ENCODE measurements at places on chromosomes 1 and 21.

DNA sequence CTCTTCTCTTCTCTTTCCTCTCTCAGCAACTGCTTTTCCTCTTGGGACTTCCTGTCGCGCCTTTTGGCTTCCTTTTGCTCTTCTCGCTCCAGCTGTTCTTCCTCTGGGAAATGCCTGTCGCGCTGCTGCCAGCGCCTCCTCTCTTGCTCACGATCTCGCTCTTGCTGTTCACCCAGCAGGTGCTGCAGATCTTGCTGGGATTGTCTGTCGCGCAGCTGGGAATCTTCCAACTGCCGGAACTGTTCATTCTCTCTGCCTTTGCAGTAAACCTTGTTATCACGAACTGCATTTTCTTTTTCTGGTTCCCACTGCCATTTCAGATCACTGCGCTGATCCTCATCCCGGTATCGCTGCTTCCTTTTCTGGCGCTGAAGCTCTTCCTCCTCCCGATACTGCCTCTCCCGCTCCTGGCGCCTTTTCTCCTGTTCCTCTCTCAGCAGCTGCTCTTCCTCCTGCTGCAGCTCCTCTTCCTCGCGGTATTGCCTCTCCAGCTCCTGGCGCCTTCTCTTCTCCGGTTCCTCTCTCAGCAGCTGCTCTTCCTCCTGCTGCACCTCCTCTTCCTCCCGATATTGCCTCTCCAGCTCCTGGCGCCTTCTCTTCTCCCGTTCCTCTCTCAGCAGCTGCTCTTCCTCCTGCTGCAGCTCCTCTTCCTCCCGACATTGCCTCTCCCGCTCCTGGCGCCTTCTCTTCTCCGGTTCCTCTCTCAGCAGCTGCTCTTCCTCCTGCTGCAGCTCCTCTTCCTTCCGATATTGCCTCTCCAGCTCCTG, 5.8 kb downstream of the TCHH start:
- DNase-seq: no peak

DNA sequence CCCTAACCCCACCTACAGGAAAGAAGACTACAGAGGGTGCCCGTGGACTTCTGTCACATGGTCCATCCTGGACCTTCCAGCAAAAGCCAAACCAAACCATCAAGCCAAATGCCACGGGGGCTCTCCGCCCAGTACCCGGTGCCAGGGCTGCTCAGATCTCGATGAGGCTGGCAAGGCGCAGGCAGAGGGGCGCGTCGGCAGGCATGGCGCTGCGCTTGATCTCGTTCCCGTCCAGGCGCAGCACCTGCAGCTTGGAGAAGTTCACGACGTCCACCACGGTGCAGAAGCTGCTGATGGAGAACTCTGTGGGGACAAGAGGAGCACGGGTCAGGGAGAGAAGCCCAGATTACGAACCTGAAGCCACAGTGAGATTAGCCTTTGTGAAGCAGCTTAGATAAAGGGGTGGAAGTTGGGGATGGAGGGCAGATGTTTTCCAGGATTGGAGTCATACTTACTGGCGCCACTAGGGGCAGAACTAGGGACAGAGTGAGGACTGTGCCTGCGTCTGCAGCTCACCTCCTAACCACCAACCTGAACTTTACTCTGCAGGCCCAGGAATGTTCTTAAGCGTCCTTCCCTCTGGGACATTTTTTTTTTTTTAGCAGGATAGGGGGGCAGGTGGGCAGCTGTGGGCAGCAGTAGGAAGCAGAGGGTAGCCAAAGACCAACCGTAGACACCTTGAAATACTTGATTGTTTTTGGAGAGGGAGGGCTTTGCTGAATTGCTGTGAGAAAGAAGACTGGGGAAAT, 8.6 kb downstream of the FMOD start:
- peak; percentile 45 for DNase-seq

DNA sequence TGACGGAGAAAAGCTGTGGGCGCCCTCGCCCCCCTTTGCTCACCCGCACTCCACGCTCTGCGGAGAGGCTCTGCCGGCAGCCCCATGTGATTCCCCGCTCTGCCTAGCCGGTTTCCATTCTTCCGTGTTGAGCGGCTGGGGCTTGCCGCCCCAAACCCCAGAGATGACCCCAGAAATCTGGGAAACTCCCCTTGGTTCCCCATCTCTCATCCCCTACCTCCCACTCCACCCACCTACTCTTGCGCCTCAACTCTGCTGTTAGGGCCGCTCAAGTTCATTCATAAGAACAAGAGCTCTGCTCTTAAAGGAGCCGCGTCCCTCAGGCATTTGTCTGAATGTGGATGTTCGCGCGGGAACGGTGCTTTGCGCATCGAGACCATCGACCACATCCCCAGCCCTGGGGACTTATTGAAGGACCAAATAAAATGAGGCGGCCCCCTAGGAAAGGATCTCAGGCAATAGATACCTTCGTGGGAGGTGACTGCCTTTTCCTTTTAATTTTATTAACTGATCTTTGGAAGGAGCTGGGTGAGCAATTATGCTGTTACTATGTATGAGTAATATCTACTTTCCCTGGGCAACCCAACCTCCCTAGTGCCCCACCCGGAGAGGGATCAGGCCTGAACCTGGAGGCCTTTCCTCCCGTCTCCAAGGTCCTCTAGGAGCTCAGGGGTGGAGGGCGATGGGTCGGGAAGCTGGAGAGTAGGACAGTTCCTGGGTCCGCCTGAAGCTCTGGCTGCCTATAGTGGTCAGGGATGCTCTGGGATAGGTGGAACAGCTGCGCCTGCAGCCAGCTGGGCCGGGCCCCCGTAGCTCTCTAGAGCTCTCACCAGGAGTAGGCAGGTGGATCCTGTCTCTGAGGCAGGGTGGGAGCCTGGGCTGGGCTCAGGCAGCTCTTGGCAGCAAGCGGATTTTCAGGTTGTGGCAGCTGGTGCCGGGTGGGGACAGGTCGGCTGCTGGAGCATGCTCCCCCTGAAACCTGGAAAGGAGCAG, 898 bp downstream of the MFSD2A start:
- DNase-seq: peak; percentile 30

GRCh38 chr1:26168410-26169197, at the start of gene C1orf232:
TSS of gene C1orf232 (minus strand) at chr1:26168963. CDS start at chr1:26168499, 464 bp downstream.
- no peak for DNase-seq

- no peak for DNase-seq
Observed at GRCh38 chr1:207181847-207182246, 77.8 kb downstream of the C4BPA start.

DNA sequence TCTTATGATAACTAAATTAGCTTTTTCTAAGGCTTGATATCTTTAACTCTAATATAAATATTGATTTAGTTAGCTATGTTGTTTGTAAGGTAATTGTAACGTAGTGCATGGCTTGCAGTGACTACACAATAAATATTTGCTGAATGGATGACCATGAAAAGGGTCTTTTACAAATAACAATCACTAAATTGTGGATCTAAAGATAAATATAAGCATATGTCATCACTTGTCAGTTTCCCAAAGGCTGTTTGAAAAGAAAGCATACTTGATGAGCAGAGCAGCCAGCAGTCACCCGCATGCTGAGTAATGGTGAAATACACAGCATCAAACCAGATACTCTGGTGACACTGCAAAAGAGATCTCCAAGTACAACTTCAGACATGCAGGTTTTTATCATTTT, 92.5 kb upstream of the FMN2 start:
- no peak for DNase-seq

GRCh38 chr1:20417581-20417980, 68.4 kb downstream of the CAMK2N1 start:
- no peak for DNase-seq

GRCh38 chr21:39575775-39576174, 37.0 kb upstream of the B3GALT5 start:
- DNase-seq: no peak

DNA sequence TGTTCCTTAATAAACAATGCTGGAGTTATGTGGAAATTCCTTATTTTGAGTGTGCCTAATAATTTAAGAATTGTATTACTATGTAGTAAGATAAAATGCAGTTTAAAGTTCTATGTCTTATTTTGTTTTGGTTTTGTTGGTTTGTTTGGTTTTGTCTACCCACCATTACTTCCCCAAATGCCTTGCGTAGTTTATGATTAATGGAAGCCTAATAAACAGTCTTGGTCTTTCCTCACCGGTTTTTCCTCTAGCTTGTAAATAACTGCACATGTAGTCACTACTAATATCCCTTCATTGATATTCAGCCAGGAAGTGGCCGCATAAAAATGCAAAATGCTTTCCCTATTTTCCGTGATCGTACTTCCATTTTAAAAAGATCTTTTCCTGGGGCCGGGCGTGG, 2.9 kb downstream of the SDCCAG8 start:
- DNase-seq: no peak

GRCh38 chr1:56333461-56333860, 245.9 kb downstream of the PLPP3 start:
- DNase-seq: no peak

GRCh38 chr1:180365039-180365438, 135.0 kb downstream of the LHX4 start:
- no peak for DNase-seq

DNA sequence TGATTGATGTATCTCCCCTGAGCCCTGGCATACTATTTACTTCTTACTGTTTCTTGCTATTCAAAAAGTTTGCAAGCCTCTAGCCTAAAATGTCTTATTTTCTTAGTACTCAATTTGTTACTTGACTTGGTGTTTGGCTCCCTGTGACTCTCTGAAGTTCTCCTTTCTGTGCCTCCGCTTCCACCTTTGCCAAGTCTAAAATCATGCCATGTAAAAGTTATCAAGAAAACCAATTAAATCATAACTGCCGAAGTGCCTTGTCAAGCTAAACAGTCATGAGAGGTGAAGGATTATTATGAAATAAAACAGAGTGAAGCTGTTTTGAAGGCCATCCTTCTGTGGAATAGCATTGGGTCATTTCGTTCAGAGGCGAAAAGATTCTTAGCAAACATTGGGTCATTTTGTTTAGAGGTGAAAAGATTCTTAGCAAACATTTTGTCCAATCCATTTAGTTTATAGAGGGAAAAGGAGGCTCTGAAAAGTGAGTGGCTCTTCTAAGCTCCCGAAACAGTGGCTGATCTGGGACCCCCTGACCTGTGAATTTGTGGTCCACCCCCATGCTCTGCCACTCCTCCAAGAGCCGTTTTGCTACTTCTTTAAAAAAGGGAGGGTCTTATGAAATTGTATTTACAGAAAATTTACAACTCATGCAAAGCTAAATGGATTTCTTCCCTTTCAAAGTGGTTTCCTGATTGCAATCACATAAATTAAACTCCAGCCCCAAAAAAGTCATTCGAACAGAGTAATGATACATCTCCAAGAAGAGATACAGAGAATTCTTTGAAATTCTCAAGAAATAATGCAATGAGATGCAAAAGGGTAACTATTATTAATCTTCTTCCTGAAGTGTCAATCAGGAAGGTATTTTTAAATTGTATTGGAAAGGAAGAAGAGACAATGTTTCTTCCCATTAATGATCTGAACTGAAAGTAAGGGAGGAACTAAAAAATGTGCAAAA, 141.4 kb downstream of the RUNX1 start:
- DNase-seq: no peak
